ENCODE measurements at places on chromosomes 7 and 10.

GRCh38 chr10:24305551-24306506 lies 96.9 kb downstream of the KIAA1217 start:
- DNase-seq = no peak

DNA sequence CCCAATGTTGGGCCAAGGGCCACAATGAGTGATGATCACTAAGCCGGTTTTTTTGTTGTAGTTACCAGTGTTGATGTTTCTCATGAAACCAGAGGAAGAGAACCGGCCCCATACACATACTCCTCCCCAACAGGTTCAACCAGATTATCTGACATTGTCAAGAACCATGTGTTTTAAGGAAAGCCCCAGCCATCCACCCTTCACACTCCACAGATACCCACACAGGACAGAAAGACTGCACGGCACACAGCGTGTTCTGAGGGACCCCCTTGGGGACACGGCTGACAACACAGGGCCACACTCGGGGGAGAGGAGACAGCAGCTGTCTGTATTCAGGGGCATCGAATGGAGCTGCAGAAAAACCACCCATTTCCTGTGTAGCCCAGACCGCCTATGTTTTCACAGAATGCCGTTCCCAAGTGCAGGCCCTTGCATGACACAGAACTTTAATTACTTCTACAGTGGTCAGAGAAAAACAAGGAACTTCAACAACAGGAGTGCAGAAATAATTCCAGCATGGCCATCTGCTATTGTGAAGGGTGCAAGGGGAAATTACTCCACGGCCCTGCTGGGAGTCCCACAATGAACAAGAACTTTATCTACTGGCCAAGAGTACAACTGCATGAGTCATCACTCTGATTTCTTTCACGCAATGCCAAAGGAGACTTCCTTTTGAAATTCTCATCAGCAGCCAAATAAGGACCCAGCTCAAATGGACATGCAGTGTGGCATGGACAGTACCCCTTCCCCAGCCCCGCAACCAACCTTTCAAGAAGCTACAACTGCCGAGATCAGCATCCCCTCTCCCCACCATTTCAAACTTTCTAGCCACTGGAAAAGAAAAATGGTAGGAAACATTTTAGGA lies 2.3 kb downstream of the KLF6 start:
- DNase-seq = no peak

- peak; percentile 66 for DNase-seq
Measured at GRCh38 chr7:50467817-50468610, 17.9 kb upstream of the FIGNL1 start.

- no peak for DNase-seq
Measured at GRCh38 chr7:36283711-36284130, 105.9 kb upstream of the ANLN start.

DNA sequence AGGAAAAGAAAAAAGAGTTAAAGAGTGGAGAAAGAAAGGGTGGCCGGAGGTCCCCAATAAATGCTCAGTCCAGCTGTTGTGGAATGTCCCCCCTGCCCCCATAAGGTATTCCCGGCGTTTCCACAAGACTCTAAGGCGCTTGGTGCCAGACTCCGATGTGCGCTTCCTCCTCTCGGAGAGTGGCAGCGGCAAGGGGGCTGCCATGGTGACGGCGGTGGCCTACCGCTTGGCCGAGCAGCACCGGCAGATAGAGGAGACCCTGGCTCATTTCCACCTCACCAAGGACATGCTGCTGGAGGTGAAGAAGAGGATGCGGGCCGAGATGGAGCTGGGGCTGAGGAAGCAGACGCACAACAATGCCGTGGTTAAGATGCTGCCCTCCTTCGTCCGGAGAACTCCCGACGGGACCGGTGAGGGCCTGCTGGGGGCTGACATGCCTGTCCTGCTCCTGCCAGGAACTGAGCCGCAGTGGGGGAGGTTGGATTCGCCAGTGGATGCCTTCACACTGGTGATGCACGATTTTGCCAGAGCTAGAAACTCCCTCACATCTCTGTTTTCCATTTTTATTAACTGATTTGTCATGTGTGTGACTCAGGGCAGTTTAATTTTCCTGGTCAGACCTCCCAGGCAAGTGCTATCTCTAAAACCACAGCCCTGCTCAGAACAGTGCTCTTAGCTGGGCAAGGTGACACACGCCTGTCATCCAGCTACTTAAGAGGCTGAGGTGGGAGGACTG lies 34.2 kb downstream of the TACR2 start:
- DNase-seq = no peak

DNA sequence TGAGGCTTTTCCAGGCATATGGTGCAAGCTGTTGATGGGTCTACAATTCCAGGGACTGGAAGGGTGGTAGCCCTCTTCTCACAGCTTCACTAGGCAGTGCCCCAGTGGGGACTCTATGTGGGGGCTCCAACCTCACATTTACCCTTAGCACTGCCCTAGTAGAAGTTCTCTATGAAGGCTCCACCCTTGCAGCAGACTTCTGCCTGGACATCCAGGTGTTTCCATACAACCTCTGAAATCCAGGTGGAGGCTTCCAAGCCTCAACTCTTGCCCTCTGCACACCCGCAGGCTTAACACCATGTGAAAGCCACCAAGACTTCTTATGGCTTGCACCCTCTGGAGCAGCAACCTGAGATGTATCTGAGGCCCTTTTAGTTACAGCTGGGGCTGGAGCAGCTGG lies 87.8 kb downstream of the ZNF777 start:
- no peak for DNase-seq

DNA sequence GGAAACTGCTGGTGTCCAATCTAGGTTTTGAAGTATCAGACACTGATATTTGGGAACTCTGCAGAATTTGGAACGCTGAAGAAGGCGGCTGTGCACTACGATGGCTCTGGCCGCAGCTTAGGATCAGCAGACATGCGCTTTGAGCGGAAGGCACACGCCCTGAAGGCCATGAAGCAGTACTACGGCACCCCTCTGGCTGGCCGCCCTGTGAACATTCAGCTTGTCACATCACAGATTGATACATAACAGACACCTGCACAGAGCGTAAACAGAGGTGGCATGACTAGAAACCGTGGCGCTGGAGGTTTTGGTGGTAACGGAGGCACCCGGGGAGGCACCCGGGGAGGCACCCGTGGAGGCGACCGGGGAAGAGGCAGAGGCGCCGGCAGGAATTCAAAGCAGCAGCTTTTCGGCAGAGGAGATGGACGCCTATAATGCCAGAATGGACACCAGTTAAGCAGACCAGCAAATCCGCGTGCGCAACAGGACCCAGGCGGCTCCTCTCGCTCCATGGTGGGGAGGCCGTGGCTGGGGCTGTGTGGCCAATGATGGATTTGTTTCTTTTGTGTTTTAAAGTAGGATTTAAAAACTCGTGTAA lies 22.2 kb upstream of the CCL24 start:
- no peak for DNase-seq

DNA sequence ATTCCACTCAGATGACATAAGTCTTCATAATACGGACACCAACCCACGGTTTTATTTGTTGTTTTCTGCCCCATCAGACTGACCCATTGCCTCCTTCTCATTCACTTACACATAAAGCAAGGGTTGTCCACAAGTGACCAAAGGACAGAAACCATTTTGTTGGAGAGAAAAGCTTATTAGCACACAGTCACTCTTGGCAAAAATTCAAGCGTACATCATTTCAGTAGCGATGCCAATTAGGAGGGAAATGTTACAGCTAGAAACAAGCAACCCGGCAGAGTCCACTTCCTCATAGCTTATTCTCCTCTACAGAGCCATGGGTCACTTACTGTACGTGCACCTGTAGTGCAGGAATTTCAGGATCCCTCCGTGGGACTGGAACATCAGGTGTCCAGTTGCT lies 23.0 kb downstream of the ABLIM1 start:
- no peak for DNase-seq

DNA sequence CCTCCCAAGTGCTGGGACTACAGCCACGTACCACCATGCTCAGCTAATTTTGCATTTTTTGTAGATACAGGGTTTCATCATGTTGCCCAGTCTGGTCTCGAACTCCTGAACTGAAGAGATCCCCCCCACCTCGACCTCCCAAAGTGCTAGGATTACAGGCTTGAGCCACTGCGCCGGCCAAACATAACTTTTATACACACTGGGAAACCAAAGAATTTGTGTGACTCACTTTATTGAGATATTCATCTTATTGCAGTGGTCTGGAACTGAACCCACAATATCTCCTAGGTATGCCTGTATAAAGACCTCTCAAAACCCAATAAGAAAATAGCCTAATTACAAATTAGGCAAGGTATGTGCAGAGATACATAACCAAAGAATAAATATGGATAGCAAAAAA lies 182.6 kb upstream of the FEZF1 start:
- no peak for DNase-seq

DNA sequence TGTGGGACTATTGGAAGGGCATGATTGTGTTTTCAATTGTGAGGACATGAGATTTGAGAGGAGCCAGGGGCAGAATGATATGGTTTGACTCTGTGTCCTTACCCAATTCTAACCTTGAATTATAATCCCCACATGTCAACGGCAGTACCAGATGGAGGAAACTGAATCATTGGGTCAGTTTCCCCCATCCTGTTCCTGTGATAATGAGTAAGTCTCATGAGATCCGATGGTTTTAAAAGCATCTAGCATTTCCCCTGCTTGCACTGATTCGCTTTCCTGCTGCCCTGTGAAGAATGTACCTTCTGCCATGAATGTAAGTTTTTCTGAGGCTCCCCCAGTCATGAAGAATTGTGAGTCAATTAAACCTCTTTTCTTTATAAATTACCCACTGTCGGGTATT lies 1367.1 kb downstream of the XPNPEP1 start:
- DNase-seq = no peak

- DNase-seq = no peak
Measured at GRCh38 chr10:121514141-121514865, 83.9 kb downstream of the FGFR2 start.

DNA sequence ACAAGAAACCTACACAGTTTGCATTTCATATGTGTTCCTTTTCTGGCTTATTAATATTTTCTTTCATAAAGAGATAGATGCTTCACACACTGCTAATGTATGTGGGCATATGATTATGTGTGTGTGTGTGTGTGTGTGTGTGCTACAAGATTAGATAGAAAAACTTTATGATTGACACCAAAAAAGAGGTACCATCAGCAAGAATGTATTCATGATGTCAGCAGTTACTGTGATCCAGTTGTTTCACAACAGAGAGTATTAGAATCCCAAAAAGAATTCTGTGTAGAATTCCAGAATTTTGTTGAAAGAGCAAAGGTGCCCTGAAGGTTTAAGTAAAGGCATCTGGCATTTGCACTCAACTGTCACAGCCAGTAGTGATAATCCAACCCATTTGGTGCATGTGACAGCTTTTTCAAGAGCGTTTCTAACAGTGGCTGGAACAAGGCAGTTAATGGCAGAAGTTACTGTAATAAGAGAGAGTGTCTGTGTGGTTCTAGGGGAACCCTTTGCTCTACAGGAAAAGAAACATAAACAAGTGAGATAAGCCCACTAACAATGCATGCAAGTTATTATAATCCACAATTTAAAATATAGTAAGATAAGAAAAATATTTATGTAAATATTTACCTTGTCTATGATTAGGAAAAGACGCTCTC lies 16.6 kb downstream of the RELN start:
- no peak for DNase-seq

DNA sequence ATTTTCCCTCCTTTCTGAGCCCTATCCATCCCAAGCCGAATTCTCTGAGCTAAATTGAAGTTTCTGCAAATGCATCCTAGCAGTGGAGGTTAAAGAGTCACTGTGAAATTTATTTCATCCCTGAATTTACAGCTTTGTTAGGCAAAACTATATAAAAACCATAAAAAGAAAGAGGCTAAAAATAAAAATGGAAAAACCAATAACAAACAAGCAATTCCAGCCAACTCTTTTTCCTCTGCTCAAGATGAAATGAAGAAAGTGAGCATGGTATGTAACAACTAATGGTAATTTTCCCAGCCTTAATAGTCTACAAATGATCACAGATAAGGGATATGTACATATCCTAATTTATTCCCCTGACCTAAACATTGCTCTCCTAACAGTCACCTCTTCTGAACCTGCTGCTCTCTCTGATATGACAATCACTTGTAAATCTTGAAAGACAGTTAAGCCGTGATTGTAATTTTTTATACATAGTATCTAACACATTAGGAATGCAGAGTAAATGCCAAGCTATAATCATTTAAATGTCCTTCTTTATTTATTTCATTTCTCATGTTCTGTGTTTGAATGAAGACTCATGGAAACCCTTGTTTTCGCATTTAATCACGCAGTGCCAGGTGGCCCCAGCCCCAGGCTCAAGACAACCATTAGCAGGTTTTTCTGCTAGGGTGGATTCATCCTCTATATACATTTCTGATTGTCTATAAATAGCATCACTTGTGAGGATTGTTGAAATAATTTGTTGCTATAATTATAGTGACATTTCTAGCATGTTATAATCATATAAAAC lies 48.6 kb upstream of the NRP1 start:
- no peak for DNase-seq

GRCh38 chr10:22761569-22762220 lies 47.3 kb upstream of the PIP4K2A start:
- no peak for DNase-seq

DNA sequence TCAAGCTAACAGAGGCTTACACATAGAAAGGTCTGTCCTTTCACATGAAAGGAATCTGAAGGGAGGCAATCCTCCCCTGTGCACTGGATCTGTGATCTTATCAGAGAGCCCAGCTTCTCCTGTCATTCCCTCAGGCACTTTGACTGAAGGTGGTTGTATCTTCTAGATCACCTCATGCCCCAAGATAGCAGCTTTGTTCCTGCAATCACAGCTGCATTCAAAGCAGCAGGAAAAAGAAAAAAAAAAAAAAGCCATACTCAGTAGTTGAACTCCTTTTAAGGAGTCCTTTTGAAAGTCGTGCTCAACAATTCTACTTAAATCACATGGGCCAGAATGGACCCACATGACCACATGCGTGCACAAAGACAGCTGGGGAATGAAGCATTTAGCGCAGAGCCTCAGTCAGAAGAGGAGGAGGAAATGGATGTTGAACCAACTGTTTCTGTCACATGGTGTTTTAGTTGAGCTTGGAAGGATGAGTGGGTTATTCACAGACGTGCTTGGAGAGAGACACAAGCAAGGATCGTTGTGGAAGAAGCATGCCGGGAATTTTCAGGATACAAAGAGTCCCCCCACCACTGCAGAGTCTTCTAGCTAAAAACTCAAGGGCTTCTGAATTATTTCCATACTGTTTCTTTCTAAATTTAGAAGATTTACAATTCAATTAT lies 13.0 kb upstream of the PFKP start:
- no peak for DNase-seq

DNA sequence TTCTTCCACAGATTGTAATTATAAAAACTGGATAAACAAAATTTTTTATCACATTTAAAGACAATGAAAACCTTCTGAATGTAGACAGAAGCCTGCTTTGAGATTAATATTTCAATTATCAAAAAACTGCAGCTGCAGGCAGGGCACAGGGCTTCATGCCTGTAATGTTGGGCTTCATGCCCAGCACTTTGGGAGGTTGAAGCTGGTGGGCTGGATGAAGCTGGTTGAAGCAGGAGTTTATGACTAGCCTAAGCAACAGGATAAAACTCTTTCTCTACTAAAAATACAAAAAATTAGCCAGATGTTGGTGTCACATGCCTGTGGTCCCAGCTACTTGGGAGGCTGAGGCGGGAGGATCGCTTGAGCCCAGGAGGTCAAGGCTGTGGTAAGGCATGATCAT lies 41.2 kb downstream of the PDZD8 start:
- no peak for DNase-seq

All from NCI-H1417 treated with DMSO at 0.1 percent for 48 hours (cell line).